ENCODE measurements at places on chromosomes 11 and 22.

- DNase-seq: no peak
Measured at GRCh38 chr11:19625438-19625837, 87.2 kb upstream of the NAV2 start.

DNA sequence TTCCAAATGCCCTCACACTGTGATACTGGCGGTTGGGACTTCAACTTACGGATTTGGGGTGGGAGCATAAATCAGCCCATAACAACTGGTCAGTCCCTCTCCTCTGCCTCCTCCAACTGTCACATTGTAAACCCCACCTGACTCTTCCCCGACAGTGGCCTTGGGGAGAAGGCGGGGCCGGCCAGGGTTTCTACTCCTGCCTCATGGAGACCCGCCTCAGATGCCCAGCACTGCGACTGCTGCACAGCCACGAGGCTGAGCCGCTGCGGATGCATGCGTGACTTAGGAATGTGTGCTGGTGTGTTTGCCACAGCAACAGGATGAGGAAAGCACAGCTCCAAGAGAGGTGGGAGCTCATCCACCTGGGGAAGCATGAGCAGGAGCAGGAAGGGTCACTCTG lies 914.2 kb downstream of the NTM start:
- DNase-seq: no peak

- DNase-seq: no peak
Measured at GRCh38 chr11:125517116-125517770, 21.2 kb upstream of the FEZ1 start.

DNA sequence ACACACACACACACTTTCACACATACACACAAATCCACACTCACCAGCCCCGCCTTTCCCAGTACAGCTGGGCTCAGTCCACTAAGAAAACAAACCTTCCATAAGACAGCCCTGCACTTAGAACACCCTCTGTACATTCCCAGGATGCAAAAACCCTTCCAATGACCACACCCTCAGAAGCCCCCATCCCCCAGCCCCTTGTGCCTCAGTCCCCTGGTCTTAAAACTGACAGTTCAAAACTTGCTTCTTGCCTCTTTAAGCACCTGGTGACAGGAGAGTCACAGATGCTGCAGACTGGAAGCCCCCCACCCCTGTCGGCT lies 23.0 kb downstream of the APLNR start:
- DNase-seq: no peak

GRCh38 chr22:33869946-33870345 lies 50.3 kb downstream of the LARGE1 start:
- DNase-seq: no peak

DNA sequence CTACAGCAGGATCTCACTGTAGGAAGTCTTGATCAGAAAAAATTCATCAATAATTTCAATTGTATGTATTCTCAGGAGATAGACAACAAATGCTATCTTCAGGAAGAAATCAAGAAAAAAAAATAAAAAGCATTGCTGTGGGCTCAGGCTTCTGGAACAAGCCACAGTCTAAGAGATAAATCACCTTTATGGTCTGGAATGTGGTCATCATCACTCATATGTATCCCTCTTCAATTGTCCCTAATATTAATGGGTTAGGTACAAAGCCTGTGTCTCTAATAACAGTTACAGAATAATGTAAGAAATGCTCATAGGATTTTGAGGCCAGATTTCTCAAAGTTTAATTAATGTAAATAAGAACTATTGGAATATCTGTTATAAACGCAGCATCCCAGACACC lies 305.9 kb upstream of the ANO3 start:
- DNase-seq: no peak

DNA sequence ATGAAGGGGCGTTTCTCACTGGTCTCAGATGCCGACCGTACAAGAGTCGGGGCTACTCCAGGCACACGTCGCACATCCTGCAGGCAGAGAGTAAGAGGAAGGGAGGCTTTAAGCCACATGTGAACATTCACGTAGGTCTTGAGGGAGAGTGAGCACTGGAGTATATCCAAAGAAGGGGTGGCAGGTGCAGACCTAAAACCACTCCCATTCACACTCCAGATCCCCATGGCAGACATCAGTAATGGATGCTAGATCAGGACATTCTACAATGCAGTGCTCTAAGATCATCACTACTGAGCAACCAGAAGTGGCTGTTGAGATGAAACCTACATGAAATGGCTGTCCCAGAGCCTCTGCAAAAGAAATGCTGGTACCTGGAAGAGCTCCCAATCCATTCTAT lies 39.0 kb downstream of the WT1 start:
- DNase-seq: no peak

DNA sequence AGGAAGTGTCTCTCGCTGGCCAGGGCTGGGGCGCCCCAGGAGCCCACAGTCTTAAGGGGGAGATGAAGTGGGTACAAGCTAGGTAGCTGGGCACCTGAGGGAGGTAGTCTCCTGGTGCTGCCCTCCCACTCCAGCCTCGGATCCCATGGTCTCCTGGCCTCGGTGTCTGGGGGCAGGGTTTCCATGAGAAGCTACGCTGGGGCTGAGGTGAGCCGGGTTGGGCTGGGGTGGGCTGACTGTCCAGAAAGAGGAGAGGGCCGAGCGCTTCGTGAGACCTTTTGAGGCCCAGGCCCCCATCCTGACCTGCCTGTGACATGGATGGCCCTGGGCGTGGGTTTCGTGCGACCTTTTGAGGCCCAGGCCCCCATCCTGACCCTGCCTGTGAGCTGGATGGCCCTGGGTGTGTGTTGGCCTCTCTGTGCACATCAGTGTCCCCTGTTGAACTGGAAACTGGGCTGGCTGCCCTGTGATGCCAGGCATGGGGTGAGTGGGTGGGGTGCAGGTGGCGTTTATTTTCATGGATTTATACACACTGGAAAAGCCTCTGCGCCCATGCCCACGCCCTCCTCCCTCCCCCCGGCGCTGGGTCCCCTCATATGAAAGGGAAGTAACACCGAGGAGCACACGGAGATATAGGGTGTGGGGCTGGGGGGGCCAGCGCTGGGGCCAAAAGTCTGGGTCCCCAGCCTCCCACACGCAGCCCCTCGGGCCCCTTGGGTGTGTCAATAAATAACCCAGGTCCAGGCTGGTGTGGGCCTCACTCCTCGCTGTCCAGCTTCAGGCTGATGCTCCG lies 8.6 kb downstream of the AIP start:
- no peak for DNase-seq

DNA sequence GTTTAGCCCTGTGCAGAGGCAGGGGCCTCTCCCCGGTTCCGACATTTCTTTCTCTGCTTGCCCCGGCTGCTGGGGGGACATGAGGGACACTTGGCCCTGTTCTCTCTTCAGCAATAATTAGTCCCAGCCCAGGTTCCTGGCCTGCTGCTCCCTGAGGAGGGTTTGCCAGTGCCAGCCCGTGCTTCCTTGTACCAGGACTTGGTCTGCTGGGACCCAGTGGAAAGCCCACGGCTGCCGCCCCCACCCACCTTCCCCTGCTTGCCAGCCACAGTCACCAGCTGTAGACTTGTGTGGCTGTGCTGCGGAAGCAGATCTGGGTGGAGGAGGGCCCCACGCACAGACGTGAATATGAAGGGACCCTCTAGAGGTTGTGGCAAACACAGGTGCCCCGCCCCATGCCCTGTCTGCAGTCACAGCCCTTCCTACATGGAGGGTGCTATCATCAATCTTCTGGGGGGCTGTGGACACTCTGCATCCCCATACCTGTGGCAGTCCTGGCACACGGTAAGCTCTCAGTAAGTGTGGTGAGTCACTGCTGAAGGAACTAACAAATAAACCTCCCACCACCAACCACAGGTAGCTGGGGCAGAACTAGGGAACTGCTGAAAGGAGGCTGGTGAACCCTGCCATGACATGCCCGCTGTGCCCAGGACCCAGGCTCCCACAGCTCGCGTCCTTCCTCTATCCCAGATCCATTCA lies 949 bp downstream of the TP53AIP1 start:
- DNase-seq: no peak

- DNase-seq: no peak
Measured at GRCh38 chr11:17559341-17560087, 12.5 kb downstream of the OTOG start.

DNA sequence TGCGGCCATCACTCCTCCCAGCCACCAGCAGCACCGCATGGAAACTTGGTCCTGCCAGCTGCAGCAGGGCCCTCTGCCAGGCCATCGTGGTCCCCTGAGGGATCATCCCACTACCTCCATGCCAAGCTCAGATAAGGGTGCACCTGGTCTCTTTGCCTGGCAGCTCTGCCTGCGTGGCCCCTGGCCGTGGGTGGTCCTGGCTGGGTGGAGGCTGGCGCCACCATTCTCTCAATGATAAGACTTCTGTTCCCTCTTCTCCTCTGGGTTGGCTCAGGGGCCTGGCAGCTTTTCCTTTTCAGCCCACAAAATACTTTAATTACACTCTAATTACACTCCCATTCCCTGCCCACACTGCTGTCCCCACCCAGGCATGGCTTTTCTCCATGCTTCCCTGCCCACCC lies 26.8 kb upstream of the TSKU start:
- DNase-seq: no peak

- DNase-seq: peak; percentile 6
Measured at GRCh38 chr11:40338739-40339138, 1120.7 kb downstream of the LRRC4C start.

- no peak for DNase-seq
Measured at GRCh38 chr11:115425250-115425649, 79.0 kb downstream of the CADM1 start.

- no peak for DNase-seq
Measured at GRCh38 chr11:22559416-22559815, 66.2 kb downstream of the FANCF start.

DNA sequence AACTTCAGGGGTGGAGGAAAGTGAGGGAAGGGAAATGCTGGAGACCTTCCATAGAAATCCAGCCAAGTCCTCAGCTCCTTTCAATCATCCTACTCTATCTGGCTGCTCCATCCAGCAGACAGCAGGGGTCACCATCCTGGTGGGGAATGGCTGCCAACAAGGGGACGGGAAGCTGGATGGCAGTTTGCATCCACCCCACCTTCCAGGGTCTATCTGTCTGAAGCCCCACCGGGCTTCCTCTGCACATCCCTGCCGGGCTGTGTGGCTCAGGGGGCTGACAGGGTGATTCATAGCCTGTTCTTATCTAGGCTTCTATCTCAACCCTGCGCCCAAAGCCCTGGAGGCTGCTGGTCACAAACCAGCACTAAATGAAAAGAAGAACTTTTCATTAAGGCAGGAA lies 1.1 kb downstream of the SYTL2 start:
- DNase-seq: no peak

DNA sequence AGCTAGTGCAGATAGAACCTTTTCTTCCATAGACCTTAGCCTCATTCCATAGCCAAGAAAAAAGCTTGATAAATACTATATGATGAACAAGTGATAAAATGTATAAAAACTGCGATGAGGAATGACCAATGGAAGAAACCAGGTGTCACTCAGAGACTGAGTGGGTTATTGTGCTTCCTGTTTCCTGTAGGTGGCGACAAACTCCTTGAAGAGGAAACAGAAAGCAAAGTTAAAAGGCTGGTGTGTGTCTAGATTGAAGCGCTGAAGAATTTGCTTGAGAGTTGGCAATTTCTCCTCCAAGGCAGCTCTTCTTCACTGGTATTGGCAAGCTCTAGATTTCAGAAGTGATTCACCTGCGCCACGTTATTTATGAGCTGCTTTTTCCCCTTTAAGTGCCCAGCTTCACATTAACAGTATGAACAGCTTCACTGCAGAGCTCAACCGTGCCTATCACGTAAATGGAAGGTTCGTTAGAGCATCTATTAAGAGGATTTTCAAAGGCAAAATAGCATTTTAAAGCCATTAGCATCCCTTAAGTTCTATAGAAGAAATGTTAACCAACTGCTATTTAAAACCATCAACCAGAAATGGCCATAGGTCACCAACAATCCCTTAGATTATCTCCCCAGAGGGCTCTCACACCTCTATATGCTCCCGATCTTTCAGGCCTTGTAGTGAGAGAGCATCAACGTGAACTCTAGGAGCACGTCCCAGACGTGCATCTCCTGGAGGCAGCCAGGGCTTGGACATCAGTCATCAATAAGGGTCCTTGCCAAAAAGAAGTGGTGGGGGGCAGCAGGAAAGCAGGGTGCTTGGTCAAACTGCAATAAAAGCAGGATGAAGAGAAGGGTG lies 179.4 kb downstream of the CADM1 start:
- DNase-seq: no peak

DNA sequence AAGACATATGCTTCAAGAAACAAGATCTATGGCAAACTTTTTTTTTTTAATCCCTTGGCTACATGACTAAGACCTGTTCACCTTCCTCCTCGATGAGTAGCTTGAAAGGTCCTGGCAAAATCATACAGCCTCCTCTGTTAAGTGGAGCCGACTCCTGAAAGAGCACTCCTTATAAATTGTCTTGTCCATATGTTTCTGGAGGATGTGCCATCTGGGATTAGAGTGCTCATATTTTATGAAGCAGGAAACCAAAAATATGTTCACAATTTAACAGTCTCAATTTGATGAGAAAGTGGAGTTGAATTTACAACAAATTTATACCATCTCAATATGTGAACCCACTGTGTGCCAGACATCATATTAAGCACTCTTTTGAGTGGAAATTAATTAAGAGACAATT lies 912.1 kb upstream of the FAT3 start:
- DNase-seq: no peak

GRCh38 chr11:30538251-30538650 lies 47.9 kb downstream of the MPPED2 start:
- DNase-seq: no peak

- no peak for DNase-seq
Measured at GRCh38 chr22:32909581-32910428, 108.3 kb downstream of the TIMP3 start.

DNA sequence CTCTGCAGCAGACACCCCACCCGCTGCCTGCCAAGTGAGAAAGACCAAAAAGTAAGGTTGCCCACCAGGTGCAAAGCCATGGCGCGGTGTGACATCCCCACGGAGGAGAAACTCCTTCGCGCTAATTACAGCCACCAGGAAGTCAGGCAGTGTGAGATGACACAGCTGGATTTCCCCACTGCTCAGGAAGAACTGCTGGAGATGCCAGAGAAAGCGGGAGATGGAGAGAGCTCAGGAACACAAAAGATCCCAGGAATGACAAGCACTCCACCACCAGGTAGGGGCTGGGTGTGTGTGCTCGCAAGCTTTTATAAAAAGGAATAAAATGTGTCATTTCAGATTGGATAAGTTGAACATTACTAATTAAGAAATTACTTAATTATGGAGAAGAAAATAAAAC lies 292.7 kb downstream of the OPCML start:
- no peak for DNase-seq

GRCh38 chr11:35516403-35516802 lies 9.0 kb downstream of the PAMR1 start:
- DNase-seq: no peak

DNA sequence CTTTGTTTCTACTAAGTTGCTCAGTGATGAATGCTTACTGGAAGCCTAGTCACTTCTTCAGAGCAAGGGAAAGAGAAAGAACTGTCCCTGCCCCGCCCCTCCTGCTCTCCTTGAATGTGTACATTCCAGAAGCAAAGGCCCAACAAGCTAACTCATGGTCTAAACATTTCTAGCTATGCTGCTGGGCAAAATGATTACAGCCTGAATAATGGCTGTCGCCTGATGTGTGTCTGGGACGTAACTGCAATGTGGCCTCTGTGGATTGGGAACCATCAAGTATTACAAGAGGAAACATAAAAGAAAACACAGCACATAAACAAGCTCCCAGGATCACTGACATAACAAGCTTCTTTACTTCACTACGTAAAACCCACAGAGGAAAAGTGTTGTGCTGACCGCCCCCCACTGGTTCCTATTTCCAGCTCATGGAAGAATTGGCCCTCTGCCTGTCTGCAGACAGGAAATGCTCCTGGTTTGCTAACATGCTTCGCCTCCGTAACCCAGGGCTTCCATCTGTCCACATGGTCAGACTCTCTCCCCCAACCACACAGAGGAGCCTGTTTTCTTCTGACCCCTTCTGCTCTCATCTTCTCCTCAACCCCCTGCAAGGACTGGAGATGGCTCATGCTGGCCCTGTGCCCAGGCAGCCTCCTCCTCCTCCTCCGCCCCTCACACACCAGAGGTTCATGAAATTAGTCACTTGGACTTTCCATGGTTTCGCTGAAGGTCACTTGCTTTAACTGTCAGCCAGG lies 187.2 kb downstream of the MAML2 start:
- peak; percentile 36 for DNase-seq
